Regular cardiac myocyte (primary cell): ENCODE measurements at places on chromosomes 3 and 15. TPM values are rescaled to one million over a fixed set of nuclear protein-coding genes. Genes with fewer than 3 reads are reported as not detected.

Gene LAMB2
- 360 and 613 TPM in 2 replicates for total RNA-seq

Gene CCDC54
- not detected in 2 replicates for total RNA-seq

Gene SPATA12
- total RNA-seq: not detected in 2 replicates

Gene FGD5
- total RNA-seq: 0.58 and 0.85 TPM in 2 replicates

Gene GP5
- 0.19 and 1.1 TPM in 2 replicates for total RNA-seq
